ENCODE measurements at places on chromosomes 16 and 17. TPM values are rescaled to one million over a fixed set of nuclear protein-coding genes. Genes with fewer than 3 reads are reported as not detected.

Gene ZG16
- not detected for total RNA-seq

Gene OR1F1
- not detected for total RNA-seq

Gene ADAP2
- total RNA-seq: 10.1 TPM

Gene GUCY2D
- total RNA-seq: 0.39 TPM

Gene TOP3A
- total RNA-seq: 26.2 TPM

Gene C16orf74
- total RNA-seq: 5.2 TPM

Gene TP53TG3C
- total RNA-seq: not detected

Gene RRN3
- 31.5 TPM for total RNA-seq

Gene CCDC144A
- total RNA-seq: 1.7 TPM

Gene OMG
- total RNA-seq: 0.20 TPM

Gene ADAMTS18
- total RNA-seq: 25.0 TPM

Gene NECAB2
- total RNA-seq: 0.39 TPM

Gene KRT24
- not detected for total RNA-seq

Gene CA5A
- not detected for total RNA-seq

Gene LPCAT2
- 24.0 TPM for total RNA-seq

Gene PYY
- total RNA-seq: not detected

- no peak for DNase-seq
Observed at GRCh38 chr17:82856361-82856760, 16.5 kb upstream of the ZNF750 start.

DNA sequence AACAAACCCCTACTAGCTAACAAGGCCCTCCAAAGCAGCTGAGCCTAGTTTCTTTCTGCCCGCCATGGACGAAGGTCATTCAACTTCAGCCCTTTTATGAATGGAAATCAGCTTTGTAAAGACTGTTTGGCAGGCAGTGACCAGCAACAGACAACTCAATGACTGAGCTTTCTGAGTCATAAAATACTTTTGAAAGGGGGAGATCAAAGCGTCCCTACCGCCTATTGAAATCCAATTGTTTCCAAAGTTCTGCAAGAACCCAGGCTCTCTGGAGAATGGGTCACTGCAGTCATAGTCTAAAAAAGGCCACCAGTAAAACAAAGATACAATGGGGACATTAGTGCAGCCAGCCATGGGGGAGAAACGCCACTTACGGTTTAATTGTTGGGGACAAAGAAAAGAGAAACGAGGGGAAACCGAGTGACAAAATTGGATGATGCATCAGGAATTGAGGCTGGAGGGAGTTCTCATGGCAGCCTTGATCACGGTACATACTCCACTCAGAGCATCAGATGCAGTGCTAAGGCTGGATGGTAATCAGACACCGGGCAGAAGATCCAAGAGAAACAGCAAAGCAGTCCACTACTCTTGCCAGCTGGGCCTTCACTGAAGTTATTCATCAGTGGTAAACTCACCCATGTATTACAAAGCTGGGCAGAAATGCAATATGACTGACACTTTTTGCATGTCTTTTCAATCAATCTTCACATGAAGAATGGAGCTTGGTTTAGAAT is 9.8 kb downstream of the ADAMTS18 start:
- no peak for DNase-seq

DNA sequence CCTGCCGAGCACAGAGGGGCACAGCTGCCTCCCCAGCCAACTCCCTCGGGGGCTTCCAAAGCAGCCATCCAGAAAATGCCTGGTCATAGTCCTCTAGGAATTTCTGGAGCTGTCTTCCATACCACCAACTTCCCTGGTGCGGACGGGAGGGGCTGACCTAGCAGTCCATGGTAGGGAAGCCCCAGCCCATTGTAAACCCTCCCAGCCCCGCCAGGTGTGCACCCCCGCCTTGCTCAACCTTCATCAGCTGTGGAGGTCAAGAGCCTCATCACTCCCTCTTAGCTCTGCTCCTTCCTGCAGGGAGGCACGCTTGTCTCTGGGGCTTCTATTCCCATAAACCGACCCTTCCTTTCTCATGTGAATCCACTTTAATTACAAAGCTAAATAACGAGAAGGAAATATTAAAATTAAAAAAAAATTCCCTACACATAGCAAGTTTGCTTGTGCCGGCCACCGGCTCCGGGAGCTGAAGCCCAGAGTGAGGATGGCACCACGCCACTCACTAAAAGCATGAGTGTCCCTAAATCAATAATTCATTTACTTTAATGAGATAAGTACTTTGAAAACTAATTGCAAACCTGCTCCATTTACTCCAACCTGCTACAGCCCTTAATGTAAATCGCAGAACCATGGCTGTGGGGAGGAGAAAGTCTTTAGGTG is 181.4 kb downstream of the ENGASE start:
- no peak for DNase-seq

DNA sequence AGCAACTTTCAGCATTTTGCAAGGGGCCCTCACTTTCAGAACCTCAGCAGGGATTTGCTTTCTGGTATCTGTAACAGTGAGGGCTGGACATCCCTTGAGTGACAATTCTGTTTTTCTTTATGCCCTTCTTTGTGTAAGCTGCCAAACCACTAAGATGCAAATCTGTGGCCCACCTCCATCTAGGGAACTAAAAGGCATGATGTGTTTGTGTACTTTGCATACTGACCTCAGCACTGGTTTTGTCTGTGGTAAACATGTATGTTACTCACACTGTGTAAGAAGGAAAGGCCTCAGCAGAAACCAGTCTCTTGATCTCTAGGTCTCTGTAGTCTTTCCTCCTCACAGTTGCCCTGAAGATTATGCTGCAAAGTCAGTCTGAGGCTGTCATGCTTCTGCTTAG is 396.6 kb upstream of the DYNLRB2 start:
- DNase-seq: no peak

DNA sequence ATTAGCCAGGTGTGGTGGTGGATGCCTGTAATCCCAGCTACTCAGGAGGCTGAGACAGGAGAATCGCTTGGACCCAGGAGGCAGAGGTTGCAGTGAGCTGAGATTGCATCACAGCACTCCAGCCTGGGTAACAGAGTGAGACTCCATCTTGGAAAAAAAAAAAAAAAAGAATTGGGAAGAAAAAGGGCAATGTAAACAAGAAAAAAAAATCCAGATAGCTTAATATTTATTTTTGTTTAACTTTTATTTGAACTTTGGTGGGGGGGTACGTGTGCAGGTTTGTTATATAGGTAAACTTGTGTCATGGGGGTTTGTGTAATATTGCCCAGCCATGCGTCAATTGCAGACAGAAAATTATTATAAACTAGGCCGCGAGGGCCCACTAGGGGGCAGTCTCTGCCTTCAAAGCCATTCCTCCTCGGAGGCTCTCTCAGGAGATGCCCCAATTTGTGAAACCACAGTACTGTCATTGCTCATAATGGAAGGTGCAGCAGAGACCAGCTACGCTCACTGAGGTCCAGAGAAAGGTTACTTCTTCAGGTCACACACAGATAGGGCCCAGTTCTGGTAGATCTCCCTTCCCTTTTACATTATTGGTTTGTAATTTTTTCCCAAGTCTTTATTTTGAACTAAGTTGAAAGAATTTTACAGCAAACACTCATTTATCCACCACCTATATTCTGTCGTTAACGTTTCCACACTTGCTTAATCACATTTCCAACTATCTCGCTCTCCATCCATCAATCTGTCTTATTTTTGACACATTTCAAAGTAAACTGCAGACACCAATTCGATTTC is 206.2 kb downstream of the PRKCB start:
- DNase-seq: no peak

- DNase-seq: peak; percentile 83
Observed at GRCh38 chr16:20740901-20741521, 607 bp downstream of the THUMPD1 start.

DNA sequence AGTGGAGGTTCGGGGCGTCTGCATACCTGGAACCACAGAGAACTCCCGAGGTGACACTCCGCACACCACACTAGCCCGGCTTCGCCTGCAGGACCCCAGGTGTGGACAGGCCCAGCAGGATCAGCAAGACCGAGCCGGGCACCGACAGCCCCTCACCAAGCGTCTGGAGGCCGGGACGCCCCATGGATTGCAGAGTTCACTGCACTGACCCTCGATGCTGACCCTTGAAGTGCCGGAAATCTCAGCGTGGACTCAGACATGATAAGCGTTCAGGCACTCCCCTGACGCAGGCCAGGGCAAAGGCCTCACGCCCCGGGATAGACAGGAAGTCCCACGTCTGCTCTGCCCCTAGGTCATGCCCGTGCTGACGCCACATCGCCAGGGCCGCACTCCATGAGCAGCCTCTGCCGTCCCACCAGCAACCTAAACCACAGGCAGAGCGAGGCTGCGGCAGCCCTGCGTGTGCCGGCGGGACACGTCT is 26.0 kb downstream of the ACSF3 start:
- DNase-seq: no peak

DNA sequence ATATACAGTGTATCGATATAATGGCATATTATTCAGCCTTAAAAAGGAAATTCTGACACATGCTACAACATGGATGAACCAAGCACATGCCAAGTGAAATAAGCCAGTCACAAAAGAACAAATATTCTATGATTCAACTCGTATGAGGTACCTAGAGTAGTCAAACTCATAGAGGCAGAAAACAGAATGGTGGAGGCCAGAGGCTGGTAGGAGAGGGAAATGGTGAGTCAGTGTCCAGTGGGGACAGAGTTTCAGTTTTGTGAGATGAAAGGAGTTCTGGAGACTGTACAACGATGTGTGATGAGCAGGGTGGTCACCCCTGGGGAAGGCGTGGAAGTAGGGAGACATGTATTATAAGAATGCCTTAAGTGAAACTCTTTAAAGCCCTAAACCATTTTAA is 39.9 kb downstream of the RNF157 start:
- no peak for DNase-seq

GRCh38 chr17:73706428-73706827 is 62.2 kb upstream of the SDK2 start:
- no peak for DNase-seq

DNA sequence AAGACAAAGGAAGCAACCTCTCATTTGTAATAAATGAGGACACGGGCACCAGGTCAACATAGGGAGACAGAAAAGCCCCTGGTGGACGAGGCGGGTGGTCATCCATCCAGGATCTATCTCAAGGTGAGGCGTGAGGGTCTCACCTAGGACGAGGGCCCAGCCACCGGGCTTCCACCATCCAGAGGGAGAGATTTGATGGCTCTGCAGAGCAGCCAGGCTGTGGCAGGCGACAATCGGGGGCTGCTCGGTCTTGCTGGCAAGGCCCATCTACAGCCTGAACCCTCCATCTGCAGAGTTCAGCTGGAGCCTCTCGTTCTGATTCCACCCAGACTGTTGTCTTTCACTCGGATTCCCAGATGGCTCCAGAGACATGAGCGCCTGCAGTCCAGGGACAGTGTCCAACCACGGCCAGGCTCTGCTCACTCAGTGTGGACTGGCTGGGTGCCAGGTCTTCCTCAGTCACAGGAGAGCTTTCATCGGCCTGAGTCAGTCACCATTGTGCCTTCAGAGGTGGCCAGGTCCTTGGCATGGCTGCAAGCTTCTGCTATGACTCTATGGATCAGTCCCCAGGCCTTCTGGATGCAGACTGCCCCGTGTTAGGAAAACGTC is 5.9 kb downstream of the LITAFD start:
- DNase-seq: no peak

GRCh38 chr16:68978303-68978954 is 127.0 kb upstream of the HAS3 start:
- no peak for DNase-seq

DNA sequence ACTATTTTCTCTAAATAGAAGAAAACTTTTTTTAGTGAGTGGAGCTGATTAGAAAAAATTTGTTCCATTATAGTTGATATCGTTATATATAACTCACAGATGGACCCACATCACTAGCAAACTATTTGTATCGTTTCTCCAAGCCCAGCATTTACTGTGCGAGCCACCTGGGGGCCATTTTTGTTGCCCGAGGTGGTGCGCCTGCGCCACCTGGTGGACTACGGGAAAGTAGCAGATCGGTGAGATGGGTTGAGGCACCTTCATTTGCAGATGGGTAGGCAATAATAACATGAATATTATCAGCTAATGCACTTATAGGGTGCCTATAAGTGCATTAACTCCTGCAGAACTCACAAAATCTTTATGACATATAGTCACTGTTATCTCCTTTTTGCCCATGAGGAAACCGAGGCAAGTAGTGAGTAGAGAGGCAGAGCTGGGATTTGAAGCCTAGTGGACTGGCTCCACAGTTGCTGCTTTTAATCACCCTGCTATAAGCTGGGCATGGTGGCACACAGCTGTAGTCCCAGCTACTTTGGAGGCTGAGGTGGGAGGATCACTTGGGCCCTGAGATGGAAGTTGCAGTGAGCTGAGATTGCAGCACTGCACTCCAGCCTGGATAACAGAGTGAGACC is 23.2 kb upstream of the NTN1 start:
- DNase-seq: no peak

DNA sequence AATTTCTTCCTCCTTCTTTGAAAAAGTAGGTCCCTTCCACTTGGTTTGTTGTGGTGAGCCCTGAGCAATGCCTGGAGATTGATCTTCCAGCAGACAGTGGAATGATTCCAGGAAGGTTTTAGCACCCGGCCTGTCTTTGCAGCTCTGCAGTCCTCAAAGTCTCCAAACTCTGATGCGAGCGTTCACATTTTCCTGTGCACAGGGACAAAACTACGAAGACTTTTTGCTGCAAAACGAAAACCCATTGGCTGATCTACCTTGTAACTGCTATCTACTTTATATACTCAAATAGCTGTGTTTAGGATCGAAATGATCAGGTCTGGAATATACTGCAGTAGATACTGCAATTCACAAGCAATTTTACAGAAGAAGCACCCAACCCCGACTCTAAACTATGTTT is 21.7 kb downstream of the G6PC1 start:
- no peak for DNase-seq

- no peak for DNase-seq
Observed at GRCh38 chr17:6059406-6059805, 10.8 kb upstream of the WSCD1 start.

DNA sequence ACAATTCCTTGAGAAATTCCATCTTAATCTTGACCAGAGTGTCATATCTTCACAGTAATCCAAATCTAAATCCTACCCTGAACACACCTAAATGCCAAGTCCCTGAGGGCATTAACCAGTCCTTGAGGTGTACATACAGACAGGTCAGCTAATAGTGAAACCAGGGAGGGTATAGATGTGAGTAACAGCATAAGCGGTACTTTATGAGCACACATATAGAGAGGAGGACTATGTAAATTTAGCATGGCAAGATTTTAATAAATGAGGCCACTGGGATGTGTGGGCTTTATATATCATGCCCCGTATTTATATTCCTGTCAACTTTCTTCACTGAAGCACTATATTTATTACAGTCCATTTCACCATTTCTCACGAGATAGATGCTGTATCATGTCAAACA is 80.2 kb downstream of the GP2 start:
- no peak for DNase-seq

DNA sequence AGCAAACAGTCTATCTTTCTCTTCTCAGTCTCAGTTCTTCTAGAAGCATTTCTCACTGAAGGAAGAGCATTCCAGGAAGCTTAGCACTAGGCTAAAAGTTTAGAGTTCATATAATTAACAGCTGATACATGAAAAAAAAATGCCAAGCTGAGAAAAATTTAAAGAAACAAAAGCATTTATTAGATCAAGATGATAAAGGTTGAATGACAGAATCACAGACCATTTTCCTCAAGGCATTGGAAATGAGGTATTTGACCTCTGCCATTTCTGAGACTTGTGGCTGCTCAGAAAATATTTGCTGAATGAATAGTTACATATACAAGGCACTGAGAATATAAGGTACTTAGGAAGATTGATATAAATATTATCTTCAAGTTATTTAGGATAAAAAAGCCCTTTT is 901.6 kb upstream of the GOT2 start:
- DNase-seq: no peak

GRCh38 chr16:1706386-1707192 is 594 bp downstream of the MAPK8IP3 start:
- no peak for DNase-seq

Data from skin of body (tissue), 3 donors.